Type B pancreatic cell (in vitro differentiated cells): ENCODE measurements at places on chromosomes 12 and 14.

- DNase-seq: no peak
Measured at GRCh38 chr12:39990122-39991101, 115.5 kb downstream of the SLC2A13 start.

DNA sequence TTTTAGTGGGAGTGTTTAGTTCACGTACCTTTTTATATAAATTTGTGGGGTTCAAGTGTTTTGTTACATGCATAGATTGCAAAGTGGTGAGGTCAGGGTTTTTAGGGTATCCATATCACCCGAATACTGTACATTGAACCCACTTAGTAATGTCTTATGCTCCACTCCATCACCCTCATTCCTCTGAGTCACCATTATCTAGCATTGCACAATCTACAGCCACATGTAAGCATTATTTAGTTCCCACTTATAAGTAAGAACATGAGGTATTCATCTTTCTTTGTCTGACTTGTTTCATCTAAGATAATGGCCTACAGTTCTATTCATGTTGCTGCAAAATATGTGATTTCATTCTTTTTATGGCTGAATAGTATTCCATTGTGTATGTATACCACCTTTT is 583.7 kb upstream of the LRFN5 start:
- no peak for DNase-seq

DNA sequence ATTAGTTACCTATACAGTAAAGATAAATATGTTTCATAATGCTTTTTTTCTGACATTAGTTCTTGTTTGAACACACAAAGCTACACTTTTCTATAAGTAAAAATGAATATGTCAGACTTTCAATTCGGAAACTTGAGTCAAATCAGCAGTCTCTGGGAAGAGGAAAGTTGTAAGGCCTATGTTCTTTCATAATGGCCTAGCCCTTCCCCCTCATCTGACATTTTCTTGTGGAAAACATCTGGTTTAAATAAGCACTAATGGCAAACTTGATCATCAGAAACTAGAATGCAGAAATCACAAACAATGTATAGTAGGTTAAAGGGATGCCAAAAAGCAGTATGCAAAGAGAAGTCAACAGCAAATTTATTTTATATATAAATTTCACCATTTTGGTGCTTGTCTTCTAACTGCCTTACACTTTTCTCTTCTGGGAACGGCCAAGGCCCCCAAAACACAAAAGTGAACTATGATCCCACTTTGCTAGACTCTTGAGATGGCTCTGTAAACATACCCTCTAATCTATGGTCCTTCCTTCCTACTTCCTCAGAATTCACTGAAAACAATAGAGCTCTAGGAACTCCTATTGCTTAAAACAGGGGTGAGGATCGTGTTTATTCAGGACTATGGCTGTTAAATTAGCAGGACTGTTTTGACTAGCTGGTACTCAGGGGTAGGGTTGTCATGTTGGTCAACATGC is 444.1 kb downstream of the RAD51B start:
- DNase-seq: no peak

DNA sequence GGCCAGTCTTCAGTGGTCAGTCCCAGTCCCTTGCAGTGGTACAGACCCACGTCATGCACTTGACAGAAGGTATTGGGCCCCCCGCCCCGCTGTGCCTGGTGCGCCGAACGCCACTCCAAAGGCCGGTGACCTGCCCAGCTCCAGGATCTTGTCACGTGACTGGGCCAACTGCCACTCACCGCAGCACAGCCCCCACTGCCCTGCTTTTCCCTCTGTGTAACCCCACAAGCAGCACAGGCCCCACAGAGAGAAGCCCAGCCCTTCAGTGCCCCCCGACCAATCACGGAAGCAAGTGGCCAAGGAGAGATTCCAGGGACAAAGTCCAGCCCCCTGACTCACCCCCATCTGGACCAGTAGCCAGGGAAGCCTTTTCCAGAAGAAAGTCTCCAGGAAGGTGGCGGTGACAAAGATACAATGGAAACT is 498 bp downstream of the GPR132 start:
- no peak for DNase-seq

DNA sequence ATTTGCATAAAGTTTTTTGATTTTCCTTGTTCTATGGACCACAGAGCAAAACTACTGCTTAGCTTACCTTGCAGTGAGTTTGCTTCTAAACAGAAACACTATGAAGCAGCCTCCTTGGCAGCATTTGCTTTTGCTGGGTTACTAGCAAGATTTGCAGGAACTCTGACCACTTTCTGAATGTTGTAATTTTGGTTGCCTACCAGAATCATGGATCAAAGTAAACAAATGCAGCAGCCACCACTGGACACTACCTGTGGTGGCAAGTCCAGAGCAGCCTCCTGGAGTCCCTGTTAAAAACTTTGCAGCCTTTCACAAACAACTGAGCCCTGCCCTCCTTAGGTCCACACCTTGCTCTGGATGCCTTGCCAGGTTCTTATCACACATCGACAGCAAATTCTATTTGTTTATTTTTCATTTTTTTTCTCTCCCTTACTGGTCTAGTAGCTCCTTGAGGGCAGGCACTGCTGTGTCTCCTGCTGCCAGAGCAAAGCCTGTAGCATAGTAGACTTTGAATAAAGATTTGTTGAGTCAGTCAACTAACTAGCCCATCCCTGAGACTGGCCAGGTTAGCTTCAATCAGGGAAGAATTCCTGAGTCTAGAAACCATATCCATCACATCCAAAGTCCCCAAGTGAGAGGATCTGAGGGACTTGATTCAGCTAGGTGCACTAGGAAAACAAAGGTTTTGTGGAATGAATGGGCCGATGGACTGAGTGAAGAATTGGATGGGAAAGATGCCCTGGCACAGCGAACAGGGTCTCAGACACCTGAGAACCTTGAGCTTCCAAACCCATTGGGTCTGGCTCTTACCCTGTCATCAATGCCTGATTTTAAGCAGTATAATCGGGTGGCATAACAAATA is 5.7 kb downstream of the TTC6 start:
- DNase-seq: no peak

GRCh38 chr14:51725061-51725460 is 73.4 kb downstream of the FRMD6 start:
- no peak for DNase-seq
